ENCODE measurements at places on chromosomes 4 and X. TPM values are rescaled to one million over a fixed set of nuclear protein-coding genes. Genes with fewer than 3 reads are reported as not detected.

GRCh38 chr4:97911236-97911906 lies 231.9 kb downstream of the STPG2 start:
- DNase-seq: no peak

- DNase-seq: no peak
These were observed 50.9 kb upstream of the TMEM164 start for GRCh38 chrX:109952050-109952449.

SLC6A14 gene
- total RNA-seq: not detected

DNA sequence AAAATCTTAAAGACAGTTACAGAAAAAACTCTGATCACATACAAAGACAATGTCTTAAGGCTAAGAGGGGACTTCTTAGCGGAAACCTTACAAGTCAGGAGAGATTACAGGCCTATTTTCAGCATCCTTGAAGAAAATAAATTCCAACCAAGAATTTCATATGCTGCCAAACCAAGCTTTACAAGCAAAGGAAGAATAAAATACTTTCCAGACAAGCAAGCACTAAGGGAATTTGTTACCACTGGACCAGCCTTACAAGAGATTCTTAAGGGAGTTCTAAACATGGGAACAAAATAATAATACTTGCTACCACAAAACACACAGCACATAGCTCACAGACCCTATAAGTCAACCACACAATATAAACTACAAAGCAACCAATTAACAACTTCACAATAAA lies 255.8 kb upstream of the ZFP42 start:
- DNase-seq: no peak

- no peak for DNase-seq
These were observed 235.9 kb upstream of the FMR1 start for GRCh38 chrX:147675819-147676218.

EVC gene
- total RNA-seq: 58.2 TPM

- no peak for DNase-seq
These were observed 824.0 kb downstream of the RAPGEF2 start for GRCh38 chr4:159926871-159927270.

- DNase-seq: no peak
These were observed 66.4 kb upstream of the BANK1 start for GRCh38 chr4:101724093-101724492.

GRCh38 chr4:3801931-3802550 lies 35.9 kb downstream of the ADRA2C start:
- peak; percentile 17 for DNase-seq

- no peak for DNase-seq
These were observed 99.6 kb downstream of the CEP135 start for GRCh38 chr4:56048383-56048701.

HERC6 gene
- 6.9 TPM for total RNA-seq

FREM3 gene
- total RNA-seq: 0.18 TPM

DAPP1 gene
- total RNA-seq: 6.4 TPM

GASK1B gene
- total RNA-seq: 116 TPM

BEX5 gene
- 5.0 TPM for total RNA-seq

DNA sequence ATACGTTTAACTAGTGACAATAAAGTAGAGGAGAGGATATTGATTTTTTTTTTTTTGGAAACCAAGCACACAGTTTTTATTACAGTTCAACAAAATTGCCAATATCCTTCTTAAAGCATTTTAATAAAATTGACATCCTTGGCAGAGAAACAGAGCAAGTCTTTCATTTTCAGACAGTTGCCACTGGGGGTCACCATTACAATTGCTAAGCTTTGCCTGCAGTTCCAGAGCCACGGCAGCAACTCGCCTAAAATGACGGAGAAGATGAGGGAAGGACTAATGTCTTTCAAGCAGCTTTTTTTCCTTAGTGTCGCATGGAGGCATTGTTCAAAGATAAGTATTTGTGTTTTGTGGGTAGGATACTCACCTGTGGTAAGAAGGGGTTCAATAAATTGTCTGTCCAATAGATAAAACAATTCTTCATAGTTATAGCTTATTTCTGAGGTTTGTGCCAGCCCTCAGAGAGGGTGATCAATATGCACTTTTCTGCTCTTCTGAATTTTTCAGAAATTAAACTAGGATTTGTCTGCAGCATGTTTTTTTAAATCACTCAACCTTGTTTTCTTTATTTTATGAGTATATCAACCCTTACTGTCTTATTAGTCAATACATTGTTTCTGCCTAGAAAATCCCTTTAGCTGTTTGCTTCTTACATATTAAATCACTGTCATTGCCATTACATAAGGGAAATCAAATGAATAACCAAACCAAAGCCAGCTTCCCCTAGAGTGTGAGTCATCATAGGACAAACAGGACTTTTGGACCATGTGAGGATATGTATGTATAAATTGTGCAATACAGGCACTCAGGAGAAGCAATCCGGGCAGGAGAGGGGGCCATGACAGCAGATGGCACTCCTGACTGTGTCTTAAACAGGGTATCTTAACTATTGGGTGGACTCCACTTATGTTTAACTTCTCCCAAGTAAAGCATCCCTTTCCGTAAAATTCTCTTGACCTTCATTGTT lies 508.1 kb upstream of the ARX start:
- DNase-seq: no peak

DNA sequence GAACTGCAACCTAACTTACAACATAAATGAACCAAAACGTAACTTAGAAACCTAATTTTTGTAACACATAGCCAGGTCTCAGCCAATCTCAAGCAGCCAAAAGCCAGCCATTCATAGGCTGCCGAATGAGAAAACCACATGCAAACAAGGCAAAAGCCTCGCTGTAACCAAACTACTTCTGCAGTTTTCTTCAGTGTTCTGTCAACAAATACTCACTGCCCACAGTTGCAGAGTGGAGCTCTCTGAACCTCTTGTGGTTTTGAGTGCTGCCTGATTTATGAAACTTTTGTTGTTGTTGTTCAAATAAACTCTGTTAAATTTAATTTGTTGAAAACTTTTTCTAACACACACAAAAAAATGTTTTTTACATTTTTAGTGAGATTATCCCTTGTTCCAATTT lies 251.2 kb downstream of the PAPSS1 start:
- DNase-seq: no peak

SRP72 gene
- 84.6 TPM for total RNA-seq

SORBS2 gene
- total RNA-seq: 289 TPM

- DNase-seq: no peak
These were observed 1130.9 kb upstream of the PRKX start for GRCh38 chrX:4844376-4844775.

CDS1 gene
- total RNA-seq: 0.48 TPM

- no peak for DNase-seq
These were observed 565.0 kb downstream of the BCOR start for GRCh38 chrX:39532761-39533160.

- DNase-seq: no peak
These were observed 91.4 kb downstream of the HS3ST1 start for GRCh38 chr4:11337287-11337686.

GRCh38 chr4:39450618-39451017 lies 8.1 kb downstream of the RPL9 start:
- DNase-seq: no peak

GRCh38 chr4:648579-649292 lies 23.4 kb downstream of the PDE6B start:
- DNase-seq: peak; percentile 38

DCAF12L1 gene
- total RNA-seq: not detected

CT45A3 gene
- not detected for total RNA-seq

- DNase-seq: no peak
These were observed 109.2 kb upstream of the PCDH18 start for GRCh38 chr4:137641544-137641943.

CABS1 gene
- total RNA-seq: not detected

- DNase-seq: no peak
These were observed 38.9 kb downstream of the PDHA1 start for GRCh38 chrX:19382555-19383145.

GRCh38 chr4:184409911-184410692 lies 64.2 kb downstream of the IRF2 start:
- DNase-seq: no peak

FATE1 gene
- not detected for total RNA-seq

DNA sequence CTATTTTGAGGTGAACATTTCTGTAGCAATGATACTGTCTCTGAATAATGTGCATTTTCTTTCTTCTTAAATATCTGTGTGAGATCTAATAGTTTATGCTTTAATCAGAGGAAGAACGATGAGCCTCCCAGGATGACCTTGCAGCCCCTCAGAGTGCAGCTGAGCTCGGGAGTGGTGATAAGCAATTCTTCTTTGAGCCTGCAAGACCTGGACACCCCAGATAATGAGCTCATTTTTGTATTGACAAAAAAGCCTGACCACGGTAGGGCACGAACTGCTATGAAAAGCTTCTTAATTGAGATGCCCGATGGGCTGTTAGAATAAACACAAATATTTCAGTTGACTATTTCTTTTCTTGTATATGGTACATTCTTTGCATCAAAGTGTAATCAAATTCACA lies 105.0 kb upstream of the ANXA3 start:
- DNase-seq: no peak

GRCh38 chr4:119116925-119117900 lies 18.4 kb upstream of the MYOZ2 start:
- no peak for DNase-seq

GRCh38 chrX:37580080-37580479 lies 8.6 kb downstream of the LANCL3 start:
- no peak for DNase-seq

GAGE12H gene
- total RNA-seq: not detected

- no peak for DNase-seq
These were observed 43.3 kb upstream of the PRDM8 start for GRCh38 chr4:80153874-80154544.

GRCh38 chrX:252957-253291 lies 28.3 kb upstream of the PLCXD1 start:
- no peak for DNase-seq

CNKSR2 gene
- total RNA-seq: 1.6 TPM

- no peak for DNase-seq
These were observed 95.6 kb upstream of the WDR17 start for GRCh38 chr4:175970072-175970471.

PAGE5 gene
- not detected for total RNA-seq

DNA sequence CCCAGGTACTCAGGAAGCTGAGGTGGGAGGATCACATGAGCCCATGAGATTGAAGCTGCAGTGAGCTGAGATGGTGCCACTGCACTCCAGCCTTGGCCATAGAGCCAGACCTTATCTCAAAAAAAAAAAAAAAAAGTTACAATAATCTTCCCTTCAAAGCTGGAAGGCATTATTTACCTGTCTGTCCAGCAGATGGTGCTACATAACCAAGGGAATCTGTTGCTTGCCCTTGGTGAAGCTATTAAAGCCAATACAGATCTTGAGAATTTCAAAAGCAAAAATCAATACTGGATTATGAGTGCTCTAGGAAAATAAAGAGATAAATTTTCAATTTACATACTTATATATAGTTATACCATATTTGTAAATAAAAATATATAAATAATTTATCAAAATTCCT lies 25.9 kb downstream of the PKD2 start:
- DNase-seq: no peak

GRCh38 chr4:165971933-165972332 lies 98.9 kb downstream of the TLL1 start:
- DNase-seq: no peak

DNA sequence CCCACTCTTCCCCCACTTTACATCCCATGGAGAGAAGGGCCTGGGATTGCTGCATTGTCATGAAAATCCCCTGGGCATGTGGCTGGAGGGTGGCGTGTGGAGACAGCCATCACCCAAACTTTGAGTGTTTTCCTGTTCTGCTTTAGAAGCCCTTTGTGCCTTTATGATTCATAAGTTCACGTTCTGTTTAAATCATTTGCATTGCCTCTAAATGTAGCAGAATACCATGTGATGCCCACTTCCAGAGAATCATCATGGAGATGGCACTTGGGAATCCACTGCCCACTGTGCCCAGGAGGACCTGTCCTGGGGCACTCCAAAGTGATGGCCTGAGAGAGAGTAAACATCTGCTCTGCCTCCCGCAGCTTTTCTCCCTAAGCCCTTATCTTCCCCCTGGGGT lies 52.8 kb downstream of the MED28 start:
- no peak for DNase-seq

SGMS2 gene
- total RNA-seq: 50.2 TPM

RBM41 gene
- 14.0 TPM for total RNA-seq
